BE2C (cell line): ENCODE measurements at places on chromosomes 3 and 15.

- DNase-seq, result no peak
Observed at GRCh38 chr15:99925661-99926461, 192.6 kb upstream of the LYSMD4 start.

DNA sequence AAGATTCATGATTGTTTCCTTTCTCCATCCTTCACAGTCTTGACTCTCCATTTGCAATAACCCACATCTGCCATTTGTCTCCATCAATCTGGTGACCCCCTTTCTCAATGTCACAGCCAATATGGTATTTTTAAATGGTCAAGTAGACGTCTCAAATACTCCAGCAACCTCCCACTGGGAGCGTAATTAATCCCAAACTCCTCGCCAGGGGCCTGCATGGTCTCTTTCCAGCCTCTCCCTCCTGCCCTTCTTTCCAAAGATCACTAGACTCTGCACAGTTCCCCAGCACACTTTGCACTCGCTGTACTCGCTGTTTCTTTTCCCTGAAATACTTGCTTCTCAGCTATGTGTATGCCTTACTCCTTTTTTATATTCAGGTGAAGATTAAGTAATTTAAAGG is 115.3 kb downstream of the PLCH1 start:
- DNase-seq, result no peak

- no peak for DNase-seq
Observed at GRCh38 chr15:81163961-81164800, 30.1 kb downstream of the CFAP161 start.

DNA sequence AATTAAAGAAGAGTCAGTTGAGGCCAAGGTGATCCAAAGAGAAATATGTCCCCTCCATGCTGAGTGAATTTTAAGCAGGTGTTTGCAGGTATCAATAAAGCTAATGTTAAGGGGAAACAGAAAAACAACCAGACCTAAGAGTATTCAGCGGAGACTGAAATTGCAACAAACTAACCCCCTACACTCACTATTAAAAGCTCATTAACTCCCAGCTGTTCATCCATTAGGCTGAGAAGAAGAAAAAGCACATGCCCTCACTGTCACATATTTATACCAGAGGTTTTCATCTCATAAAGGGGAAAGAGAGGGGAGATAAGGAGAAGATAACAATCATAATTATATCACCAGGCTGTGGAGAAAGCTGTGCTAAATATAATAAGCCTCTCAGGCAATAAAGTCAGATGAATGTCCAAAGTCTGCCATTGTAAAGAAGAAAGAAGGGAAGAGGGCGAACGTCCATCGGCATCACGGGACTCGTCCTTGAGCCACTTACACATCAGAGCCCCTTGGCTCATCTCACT is 145.2 kb downstream of the TAFA4 start:
- DNase-seq, result no peak

- DNase-seq, result no peak
Observed at GRCh38 chr3:144351773-144352365, 380.2 kb downstream of the DIPK2A start.

DNA sequence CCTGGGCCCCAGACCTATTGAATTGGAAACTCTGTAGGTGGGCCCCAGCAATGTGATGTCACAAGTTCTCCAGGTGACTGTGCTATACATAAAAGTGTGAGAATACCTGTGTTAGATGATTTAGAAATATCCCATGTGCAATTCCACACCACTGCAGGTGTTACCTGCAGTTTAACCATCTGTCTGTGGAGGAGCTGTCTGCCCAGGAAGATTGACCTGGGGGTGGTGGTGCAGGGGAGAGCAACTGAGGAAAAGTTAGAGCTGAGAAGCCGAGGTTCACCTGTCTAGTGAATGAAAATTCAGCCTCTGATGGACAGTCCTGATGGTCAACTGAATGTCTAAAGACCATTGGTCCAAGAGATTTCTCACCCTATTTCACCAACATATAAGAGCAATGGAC is 132.2 kb upstream of the SLC24A5 start:
- DNase-seq, result no peak

GRCh38 chr3:147962408-147963164 is 553.4 kb downstream of the ZIC1 start:
- no peak for DNase-seq
